Mesendoderm (in vitro differentiated cells): ENCODE measurements at places on chromosomes 7 and 10.

- DNase-seq: peak; percentile 12
These were observed 700.8 kb upstream of the KCND2 start for GRCh38 chr7:119572132-119572531.

DNA sequence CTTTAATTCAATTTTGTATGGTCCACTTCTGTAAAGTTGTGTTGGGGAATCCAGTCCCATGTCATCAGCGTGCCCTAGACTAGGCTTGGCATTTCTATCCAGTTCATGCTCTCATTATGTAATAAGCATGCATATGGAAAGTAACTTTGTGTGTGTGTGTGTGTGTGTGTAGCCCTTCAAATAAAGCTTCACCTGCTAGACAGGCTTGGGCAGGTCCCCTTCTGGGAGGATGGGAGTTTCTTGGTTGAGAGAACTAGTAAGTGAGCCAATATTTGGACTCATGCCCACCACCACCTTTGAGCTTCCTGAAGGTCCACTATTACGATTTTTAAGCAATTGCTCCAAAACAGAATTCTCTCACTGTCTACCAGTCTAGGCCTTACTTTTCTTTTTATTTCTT lies 6.9 kb downstream of the BZW2 start:
- DNase-seq: no peak

GRCh38 chr10:24518981-24519597 lies 204.6 kb downstream of the ARHGAP21 start:
- peak; percentile 74 for DNase-seq

- no peak for DNase-seq
These were observed 61.5 kb upstream of the GDF10 start for GRCh38 chr10:47238331-47239095.

- no peak for DNase-seq
These were observed 70.1 kb downstream of the RNF133 start for GRCh38 chr7:122628651-122629411.

DNA sequence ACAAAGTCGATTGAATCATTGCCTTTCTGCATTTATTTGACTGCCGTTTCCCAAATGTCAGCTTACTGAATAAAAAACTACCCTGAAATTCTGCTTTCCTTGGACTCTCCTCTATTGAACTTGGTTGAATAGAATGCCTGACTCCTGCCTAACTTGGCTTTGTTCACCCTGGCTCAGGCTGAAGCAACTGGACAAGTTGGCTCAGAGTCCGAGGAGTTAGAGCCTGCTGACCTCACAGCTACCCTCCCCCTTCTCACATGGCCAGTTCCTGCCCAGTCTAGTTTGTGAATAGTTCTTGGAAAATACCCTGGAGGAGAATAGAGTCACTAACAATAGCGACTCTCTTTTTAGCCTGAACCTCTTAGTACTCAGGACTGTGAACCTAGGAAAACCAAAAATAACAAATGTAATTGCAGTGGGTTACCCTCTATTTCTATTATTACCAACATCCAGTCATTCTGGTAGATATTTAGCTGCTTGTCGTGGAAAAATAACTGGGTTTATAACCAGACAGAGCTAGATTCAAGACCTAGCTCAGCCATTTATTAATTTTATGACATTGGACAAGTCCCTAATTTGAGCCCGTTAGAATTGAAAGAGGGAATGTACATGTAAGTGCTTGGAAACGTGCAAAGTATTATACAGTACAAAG lies 17.3 kb upstream of the NRBF2 start:
- DNase-seq: no peak

DNA sequence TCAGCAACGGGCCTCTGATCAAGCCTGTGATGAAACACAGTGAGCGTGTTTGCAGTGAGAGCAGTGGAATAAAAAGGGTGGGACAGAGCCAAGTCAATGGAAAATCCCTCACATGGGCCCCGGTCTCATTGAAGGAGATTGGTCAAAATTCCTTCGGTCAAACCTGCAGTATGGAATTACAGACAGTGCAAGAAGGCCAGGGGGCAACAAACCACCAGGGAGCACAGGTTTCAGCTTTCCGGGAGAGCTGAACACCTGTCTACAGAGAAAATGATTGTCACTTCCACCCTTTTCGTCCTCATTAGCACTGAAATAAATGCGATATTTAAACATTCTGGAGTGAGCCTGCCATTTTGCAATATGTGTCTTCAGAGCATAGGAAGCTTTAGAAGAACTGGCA lies 92.9 kb downstream of the GPR26 start:
- DNase-seq: no peak

DNA sequence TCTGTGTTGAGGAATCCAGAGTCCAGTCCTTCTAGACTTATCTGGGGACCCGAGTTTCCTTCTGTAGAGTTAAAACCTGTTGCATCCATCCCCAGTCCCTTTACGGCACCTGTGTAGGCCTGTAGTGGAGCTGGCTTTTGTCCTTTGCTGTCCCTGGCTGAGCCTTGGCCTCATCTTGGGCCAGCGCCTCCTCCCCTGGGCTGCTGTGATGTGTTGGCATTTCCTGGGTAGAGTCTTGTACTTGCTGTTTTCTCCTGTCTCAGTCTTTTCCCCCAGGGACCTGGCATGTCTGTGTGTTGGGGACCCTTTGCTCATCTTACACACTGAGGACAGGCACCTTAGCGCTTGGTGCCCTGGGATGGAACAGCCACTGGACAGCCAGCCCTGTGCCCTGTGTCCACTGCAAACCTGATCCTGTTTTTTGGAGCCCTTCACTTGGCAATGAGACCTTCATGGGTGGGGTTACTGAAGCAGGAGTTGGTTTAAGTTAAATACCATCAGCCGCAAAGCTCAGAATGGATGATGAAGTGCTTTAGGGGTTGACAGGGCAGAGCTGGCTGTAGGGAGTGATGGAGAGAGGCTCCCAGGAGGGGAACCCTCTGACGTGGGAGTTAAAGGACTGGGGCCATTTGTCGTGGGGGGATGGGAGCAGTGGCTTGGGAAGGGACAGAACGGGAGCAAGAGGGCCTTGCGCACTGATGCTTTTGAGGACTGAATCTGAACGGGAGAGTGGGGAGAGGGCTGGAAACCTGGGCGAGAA lies 50.9 kb downstream of the CUX1 start:
- no peak for DNase-seq

GRCh38 chr7:1865000-1865555 lies 195.0 kb downstream of the ELFN1 start:
- no peak for DNase-seq

DNA sequence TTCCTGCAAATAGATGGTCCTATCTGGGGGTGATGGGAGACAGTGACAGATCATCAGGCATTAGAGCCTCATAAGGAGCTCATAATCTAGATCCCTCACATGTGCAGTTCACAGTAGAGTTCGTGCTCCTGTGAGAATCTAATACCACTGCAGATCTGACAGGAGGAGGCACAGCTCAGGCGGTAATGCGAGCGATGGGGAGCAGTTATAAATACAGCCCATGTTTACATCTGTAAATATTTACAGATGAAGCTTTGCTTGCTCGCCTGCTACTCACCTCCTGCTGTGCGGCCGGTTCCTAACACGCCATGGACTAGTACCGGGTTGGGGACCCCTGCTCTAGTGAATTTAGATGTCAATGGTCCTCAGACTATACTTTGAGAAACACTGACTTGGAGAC lies 17.0 kb upstream of the CDCA7L start:
- no peak for DNase-seq

- no peak for DNase-seq
These were observed 5.9 kb upstream of the ANKRD7 start for GRCh38 chr7:118218413-118219156.

DNA sequence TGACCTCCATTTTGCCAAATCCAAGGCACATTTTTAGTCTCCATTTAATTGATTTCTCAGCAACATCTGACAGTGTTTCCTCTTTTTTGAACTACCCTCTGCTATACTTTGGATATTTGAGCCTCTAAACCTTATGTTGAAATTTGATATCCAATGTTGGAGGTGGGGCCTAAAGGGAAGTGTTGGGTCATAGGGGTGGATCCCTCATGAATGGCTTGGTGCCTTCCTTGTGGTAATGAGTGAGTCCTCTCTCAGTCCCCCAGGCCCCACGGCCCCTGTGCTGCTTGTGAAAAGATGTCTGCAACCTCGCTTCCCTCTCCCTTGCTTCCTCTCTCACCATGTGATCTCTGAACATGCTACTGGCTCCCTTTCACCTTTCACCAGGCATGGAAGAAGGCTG lies 96.8 kb upstream of the DGKB start:
- no peak for DNase-seq

DNA sequence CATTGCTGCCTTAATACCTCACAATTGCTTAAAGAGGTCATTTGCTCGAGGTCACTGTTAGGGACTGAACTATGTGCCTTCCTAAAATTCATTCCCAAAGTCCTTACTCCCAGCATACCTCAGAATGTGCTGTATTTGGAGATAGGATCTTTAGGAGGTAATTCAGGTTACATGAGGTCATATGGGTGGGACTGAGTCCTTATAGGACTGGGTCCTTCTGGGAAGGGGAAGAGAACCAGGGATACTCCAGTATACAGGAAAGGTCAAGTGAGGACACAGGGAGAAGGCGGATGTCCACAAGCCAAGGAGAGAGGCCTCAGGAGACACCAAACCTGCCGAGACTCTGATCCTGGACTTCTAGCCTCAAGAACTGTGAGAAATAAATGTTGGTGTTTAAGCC lies 253.3 kb downstream of the PRPF18 start:
- peak; percentile 65 for DNase-seq

GRCh38 chr7:152313831-152314604 lies 121.8 kb downstream of the KMT2C start:
- DNase-seq: no peak

DNA sequence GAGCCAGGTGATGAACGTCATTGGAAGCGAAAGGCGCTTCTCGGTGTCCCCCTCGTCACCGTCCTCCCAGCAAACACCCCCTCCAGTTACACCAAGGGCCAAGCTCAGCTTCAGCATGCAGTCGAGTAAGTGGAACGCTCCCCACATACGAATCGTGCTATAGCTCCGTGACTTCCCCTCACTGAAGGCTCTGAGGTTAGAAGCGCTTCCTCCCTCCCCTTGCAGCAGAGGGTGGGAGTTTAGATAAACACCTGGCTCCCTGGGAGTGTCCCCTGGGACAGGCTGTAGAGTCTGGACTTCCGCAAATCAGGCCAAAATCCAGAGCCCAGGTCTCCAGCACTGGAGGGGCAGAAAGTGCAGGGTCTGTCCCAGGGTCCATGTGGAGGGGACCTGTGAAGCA lies 105.0 kb upstream of the NPS start:
- DNase-seq: no peak

GRCh38 chr10:69901628-69902505 lies 100.2 kb downstream of the COL13A1 start:
- peak; percentile 82 for DNase-seq

- no peak for DNase-seq
These were observed 36.9 kb upstream of the AUTS2 start for GRCh38 chr7:69561266-69561960.

DNA sequence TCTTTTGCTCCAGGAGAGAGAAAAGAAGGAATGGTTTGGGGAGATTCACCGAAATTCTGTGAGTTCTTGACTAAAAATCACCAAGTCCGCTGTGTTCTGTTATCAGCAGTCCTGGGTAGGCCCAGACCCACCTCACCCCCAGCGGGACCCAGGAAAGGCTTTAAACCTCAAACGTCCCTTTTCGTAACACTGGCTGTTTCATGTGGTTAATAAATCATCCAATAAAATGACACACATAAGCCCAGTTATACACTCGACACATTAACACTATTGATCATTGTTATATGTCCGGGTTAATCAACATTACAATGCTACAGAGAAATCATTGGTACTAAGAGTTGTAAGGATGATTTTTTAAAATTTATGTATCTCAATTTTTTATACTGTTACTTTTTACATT lies 25.2 kb downstream of the DIP2C start:
- DNase-seq: no peak

DNA sequence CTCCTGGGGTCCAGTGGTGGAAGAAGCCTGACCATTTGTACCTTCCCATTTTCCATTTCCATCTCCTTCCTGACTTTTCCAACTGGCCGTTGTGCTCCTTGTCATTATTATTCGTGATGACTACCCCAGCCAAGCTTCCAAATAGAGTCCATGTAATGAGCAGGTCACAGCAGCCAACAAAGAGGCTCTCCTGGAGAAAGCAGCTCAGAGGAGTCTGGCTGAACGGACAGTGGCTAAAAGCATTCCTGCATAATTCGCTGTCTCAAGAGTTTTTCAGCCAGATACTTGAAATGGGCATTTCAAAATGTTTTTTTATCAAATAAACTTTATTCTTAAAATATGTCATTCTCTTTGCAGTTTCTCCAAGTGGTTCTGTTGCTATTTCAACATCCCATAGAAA lies 458.6 kb downstream of the INHBA start:
- DNase-seq: peak; percentile 27

- peak; percentile 61 for DNase-seq
These were observed 34.6 kb downstream of the CHST3 start for GRCh38 chr10:71998840-71999194.

DNA sequence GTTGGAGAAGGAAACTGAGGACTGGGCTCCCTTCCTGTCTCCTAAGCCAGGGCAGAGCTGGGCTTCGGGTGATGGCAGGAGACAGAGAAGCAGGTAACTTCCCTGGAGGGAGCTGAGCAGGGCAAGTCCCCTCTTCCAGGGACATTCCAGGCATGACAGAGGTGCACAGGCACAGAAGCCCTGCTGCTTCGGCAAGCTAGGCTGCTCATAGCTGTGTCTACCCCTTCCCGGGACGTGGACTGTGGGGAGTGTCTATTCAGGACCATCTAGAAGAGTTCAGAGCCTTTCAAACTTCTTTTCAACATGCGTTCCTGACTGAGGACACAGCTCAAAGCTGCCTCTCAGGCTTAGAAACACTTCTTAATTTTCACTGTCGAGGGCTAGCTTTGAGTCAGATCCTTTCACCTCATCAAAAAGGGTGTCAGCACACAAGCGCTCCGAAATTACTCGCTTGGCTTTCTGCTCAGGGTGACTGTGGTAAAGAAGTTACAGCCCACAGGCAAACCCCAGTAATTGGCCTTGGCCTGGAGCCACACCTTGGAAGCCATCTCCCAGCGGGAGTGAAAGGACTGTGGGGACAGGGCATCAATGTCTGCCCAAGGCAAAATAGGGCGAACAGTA lies 63.7 kb upstream of the STEAP1B start:
- DNase-seq: peak; percentile 77

DNA sequence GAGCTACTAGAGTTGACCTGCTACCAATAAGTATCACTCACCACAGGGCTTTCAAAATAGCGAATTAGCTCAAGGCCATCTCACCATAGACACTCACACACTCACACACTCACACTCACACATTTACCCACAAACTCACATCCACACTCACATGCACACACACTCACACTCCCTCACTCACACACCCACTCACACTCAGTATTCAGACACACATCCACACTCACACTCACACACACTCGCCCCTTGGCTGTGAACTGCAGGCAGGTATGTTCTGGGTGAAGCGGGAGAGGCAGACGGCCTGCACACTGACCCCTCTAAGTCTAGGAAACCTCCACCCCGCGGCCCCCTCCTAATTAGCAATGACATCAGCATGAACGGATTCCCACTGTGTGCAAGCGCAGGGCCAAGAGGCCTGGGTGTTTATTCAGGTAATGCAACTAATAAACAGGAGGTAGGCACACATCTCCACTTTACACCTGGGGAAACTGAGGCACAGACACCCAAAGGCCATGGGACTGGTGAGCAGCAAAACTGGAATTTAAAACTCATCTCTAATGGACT lies 94.6 kb downstream of the ADARB2 start:
- DNase-seq: no peak
